ENCODE measurements at places on chromosomes 12 and 14.

- no peak for DNase-seq
These were observed 49.3 kb upstream of the MAX start for GRCh38 chr14:65151609-65151956.

DNA sequence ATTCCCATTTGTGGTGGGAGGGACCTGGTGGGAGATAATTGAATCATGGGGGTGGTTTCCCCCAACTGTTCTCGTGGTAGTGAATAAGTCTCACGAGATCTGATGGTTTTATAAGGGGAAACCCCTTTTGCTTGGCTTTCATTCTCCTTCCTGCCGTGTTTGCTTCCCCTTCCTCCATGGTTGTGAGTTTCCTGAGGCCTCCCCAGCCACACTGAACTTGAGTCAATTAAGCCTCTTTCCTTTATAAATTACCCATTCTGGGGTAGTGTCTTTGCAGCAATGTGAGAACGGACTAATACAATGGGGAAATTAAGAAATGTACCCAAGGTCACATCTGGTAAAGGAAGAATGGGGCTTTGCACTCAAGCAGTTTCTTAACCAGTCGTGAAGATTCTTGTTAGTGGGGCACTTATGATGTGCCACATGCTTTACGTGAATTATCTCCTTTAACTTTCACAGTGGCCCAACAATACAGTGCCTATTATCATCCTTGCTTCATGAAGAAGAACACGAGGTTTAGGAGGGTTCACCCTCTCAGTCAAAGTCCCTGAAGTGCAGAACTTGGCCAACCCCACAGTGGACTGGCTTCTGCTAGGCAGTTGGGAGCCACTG lies 234.3 kb downstream of the EFCAB11 start:
- no peak for DNase-seq

DNA sequence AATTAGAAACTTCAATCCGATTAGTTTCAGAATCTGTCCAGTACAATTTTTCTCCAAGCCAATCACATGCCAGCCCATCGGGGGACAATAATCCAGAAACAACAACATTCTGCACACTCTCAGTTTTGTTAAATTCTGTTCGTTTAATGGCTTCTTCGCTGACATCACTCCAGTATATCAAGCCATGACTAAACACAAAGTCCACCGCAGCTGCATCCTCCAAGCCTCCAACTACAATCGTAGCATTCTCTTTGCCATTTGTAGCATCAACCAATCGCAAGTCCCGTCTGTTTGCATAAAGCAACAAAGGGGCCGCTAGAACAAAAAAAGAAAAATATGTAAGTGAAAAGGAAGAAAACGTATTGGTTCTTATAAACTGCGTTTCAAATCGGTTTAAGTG lies 22.5 kb downstream of the LRP6 start:
- no peak for DNase-seq

GRCh38 chr14:61168141-61168540 lies 113.0 kb downstream of the TMEM30B start:
- DNase-seq = no peak

DNA sequence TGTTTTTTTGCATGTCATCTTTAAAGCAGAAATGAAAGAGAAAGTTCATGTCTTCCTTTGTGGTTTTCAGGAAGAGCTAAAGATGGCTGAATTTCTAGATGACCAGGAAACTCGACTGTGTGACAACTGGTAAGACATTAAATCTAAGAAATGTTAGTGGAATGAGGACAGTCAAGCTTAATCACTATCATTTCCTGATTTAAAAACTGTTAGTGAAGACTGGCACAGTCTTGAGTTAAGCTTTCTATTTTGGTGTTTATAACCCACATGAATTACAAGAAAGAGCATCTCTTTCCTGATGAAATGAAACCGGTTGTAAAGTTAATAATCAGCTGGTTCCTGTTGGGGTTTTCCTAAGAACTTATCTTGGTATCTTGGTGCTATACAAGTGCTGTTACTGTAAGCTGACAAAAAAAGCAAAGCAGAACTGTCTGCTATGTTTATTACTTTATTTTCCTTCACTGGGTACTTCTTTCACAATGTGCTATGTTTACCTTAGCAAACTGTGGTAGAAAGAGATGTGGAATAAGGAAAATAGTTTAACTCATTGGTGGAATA lies 5.2 kb downstream of the TRAFD1 start:
- DNase-seq = no peak

DNA sequence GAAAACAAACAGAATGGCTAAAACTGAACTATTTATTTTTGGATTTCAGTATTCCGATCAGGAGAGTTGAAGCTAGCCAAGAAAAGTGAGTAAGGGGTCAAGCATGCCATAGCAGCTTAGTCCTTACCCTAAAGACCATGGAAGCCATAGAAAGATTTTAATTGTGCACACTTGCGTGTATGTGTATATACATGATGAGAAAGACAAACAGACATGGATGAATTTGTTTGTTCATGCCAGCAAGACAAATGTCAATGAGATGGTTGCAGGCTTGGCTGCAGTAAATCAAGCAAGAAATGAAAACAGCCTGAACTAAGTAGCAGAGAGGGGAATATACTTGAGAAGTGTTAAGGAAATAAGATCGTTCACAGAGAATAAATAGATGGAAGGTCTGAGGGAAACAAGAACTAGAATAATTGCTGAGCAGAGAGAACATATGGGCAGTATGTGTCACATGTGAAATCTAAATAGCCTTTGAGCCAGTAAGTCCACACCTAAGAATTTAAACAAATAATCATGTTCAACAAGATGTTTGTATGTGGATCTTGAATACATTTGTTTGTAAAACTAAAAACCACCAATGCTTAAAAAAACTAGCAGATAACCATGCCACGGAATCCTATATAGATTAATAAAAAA lies 14.8 kb downstream of the SNW1 start:
- DNase-seq = no peak

GRCh38 chr14:34981743-34982420 lies 910 bp upstream of the SRP54 start:
- peak; percentile 55 for DNase-seq

GRCh38 chr14:67704484-67705089 lies 2.9 kb downstream of the RDH12 start:
- DNase-seq = peak; percentile 5

DNA sequence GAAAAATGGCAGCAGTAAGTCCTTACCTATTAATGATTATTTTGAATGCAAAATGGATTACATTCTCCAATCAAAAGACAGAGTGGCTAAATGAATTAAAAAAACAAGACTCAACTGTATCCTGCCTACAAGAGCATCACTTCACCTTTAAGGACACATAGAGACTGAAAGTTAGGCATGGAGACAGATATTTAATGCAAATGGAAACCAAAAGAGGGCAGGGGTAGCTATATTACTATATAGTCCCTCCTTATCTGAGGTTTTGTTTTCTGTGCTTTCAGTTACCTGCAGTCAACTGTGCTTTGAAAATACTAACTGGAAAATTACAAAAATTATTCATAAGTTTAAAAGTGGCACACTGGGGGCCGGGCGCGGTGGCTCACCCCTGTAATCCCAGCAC lies 17.2 kb downstream of the NECAP1 start:
- no peak for DNase-seq

DNA sequence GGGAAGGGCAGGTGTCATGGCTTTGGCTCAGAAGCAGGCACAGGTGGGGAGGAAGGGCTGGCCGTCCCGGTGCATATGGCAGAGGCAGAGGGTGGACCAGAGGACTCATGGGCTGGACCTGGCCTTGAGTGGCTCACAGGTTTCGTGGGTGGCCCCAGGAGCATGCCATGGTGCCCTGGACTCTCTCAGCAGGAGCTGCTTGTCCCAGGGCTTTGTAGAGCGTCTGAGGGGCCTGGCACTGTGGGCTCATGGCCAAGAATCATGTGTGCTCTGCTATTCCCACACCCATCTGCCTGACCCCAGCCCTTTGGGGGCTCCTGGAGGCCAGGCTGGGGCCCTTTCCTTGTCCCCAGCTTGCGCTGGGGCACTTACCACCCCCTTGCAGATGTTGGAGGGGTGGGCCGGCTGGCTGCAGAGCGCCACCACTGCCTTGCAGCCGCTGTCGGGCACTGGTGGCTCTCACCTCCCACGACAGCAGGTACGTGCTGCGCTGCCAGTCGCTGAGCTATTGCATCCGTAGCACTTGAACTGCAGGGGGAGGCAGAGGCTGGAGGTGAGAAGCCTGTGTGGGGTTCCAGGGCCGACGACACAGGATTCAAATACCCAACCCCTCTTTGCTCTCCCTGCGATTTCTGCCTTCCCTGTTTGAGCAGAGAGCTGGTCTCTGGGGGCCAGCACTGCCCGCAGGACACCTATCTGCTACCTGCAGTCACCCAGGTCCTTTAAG lies 187.4 kb upstream of the PRMT8 start:
- no peak for DNase-seq

GRCh38 chr12:42735861-42736361 lies 146.4 kb upstream of the PRICKLE1 start:
- DNase-seq = peak; percentile 41

DNA sequence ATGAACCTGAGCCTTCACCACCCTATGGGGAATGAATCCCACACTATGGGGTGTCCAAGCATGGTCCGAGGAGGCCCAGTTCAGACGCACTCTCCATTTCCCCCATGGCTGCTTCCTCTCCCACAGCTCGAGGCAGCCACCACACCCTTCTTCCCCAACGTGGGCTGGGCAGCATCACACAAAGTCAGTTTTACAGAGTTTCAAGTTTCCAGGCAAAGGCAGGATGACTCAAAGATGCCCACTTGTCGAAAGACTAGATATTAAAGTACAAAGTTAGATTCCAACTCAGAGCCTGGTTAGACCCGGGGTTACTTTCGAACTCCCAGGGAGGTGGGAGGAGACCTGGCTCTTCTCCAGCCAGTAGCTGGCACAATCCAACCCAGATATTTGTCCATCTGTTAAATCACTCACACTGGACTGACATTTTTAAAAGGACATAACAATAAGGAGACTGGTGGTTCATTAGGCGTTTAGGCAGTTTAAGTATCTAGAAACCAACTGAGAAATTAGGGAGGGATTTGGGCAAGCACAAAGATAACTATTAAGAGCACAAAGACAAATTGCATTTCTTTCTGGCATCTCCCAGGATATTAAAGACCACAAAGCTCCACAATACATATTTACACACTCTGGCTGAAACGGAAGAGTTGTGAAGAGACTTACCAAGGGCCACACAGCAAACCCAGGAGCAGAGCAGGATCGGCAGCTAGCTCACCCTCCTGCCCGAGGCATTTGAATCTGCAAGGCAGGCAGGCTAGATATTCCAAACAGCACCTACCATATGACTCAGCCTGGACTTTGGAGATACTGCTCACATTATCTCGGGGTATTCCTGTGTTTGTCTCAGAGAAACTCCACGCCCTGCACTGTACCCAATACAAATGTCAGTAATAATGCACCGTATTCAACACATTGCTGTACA lies 34.8 kb downstream of the TMCC3 start:
- DNase-seq = no peak

DNA sequence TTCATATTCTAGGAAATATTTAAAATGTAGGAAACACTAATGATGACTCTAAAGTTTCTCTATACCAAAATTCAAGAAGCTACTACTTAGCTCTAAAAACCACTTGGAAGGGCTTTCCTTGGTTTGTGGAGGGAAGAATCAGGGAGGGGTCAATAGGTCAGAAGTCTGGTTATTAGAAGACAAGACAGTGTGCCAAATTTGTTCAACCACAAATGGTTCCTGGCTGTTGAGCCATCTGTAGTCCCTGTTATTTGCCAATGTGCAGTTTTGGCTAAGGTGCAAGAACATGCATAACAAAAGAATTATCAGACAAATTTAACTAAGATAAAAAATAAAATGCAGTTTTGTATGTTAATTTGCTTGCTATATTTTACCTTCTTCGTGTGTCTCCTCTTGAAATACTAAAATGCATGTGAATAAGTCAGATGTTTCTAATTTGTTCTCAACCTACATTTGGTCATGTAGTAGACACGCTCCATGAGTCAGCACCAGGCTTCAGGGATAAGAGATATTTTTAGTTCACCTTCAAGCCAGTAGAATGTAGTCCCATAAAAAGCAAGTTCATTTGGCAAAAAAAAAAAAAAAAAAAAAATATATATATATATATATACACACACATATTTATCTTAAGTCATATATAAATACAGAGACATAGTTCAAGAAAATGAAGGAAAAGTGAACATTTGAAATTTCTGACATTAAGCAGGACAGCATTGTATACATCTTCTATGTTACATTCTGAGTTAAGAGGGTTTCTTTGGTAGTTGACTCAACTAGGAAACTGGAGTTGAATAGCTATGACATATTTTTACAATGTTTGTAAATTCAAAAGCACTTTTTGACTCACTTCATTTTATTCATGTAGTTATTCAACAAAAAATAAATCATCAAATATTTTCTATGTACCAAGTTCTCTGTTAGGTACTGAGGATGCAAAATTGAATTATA lies 123.3 kb downstream of the KCNC2 start:
- peak; percentile 80 for DNase-seq

- DNase-seq = no peak
These were observed 333.7 kb downstream of the EGLN3 start for GRCh38 chr14:33617154-33617553.

GRCh38 chr12:114894076-114894475 lies 210.1 kb upstream of the TBX3 start:
- no peak for DNase-seq

- no peak for DNase-seq
These were observed 266.0 kb upstream of the BTG1 start for GRCh38 chr12:92411687-92412086.

DNA sequence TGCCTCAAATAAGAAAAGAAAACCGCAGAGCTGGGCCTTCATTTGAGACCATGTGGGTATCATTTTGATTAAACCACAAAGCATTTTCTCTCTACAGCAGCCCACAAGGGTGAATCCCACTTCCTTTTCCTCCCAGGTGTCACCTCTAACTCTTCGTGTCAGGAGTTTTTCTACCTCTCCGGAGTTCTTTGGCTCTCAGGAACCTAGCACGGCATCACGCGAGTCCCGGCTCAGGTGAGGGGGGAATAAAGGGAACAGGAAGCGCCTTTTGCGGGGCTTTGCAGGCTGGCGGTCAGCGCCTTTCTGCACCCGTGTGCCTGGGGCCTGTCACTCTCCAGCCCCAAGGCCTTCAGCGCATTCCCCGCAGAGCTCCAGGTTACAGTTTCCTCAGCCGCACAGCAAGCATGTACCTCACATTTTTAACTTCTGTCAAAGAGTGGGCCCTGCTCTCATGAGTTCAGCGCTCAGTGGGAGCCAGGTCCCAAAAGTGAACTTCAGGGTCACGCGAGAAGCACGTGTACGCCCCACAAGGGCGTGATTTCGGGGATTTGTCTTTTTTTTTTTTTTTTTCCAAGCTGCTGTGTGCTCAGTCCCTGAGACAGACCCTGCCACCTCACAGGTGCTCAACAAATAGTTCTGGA lies 740 bp upstream of the PRPF40B start:
- DNase-seq = peak; percentile 54

GRCh38 chr12:39723831-39724230 lies 104.2 kb upstream of the ABCD2 start:
- DNase-seq = peak; percentile 86

GRCh38 chr12:47082796-47083621 lies 3.2 kb upstream of the AMIGO2 start:
- DNase-seq = no peak

DNA sequence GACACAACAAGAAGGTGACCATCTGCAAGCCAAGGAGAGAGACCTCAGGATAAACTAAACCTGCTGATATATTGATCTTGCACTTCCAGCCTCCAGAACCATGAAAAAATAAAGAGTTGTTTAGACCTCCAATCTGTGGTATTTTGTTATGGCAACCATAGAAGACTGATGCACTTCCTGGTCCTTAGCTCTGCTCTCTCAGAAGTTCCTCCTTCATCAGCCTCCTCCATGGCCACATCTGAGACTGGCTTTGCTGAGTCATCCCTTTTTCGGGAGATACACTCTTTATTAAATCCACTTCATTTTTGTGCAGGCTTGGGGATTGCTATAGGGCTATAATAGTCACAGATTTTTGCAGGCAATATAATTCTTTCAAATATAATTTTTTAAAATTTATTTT lies 89.6 kb upstream of the ATF7IP start:
- DNase-seq = no peak

GRCh38 chr14:71625175-71625574 lies 307.1 kb upstream of the RGS6 start:
- DNase-seq = no peak
